ENCODE measurements at places on chromosomes 1 and 21.
A peak's percentile ranks its signal among the peaks of the same experiment; 100 is the strongest.

- no peak for DNase-seq
These were observed 8.7 kb upstream of the DUSP12 start for GRCh38 chr1:161740921-161741320.

DNA sequence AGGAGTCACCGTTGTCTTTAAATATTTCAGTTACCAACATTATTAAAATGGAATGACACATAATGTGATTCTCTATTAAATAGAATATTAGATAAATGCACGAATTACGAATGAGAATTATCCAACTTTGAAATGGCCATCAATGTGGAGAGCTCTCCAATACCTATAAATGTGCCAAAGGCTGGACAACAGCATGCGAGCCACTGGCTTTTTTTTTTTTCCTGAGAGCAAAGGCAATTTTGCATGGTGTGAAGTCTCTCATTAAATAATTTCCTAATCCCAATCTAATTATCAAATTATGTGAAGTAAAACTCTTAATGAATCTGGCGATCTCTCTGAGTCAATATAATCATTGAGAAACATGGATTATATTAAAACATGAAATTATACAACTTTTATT lies 113.5 kb downstream of the KCNT2 start:
- DNase-seq, result no peak

DNA sequence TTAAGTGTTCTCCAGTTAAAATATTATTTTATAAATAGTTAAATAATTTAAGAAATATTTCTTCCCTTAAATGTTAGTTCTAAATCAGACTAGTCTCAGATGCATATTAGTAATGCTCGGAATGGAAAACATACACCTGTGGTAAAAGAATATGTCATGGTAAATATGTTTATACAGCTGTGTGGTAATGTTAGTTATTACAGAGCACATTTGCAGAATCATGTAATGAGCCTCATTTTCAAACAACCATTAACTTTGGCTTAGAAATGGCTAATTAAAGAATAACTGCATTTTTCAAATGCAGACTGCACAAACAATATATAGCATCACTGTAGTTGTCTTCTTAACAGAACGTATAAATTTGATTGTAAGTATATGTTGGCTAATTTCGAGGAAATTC lies 90.3 kb downstream of the DISP1 start:
- no peak for DNase-seq

- DNase-seq, result no peak
These were observed 66.7 kb upstream of the AJAP1 start for GRCh38 chr1:4587721-4588120.

- no peak for DNase-seq
These were observed 66.7 kb downstream of the CCDC30 start for GRCh38 chr1:42529724-42530181.

- DNase-seq, result peak; percentile 52
These were observed 138.3 kb downstream of the TTLL7 start for GRCh38 chr1:83860490-83861221.

GRCh38 chr1:51517361-51518032 lies 1.6 kb downstream of the EPS15 start:
- no peak for DNase-seq

DNA sequence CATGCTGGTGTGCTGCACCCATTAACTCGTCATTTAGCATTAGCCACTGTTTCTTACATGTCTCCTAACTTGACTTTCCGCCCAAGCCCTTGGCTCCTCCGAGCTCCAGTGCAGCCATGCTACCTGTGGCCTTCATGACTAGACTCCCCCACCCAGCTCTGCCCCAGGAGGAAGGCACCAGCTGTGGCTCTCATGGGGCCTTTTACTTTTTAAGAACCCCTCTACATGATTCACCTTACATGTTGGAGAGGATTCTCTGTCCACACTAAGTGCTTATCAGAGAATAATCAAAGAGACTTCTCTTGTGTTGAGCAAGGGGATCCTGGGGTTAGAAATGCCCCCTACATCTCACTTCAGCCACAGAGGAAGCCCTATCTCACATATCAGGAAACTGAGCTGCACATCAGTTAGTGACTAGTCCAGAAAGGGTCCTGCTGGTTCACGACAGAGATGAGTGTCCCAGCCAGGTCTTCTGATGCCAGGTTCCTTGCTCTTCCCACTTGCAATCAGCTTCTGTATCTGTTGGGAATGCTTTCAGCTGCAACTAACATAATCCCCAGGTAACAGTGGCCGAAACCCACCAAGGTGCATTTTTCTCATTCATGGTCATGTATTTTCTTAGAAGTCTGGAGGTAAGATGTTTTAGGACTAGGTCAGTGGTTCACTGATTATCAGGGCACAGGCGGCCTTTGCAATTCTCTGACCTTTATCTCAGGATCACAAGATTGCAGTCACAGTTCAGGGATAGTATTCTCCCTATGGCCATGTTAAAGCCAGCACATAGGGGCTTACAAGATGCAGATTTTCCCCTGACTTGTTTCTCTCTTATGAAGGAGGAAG lies 45.9 kb downstream of the KLHDC7A start:
- DNase-seq, result no peak

GRCh38 chr1:114345930-114346479 lies 165.0 kb downstream of the TRIM33 start:
- peak; percentile 72 for DNase-seq

DNA sequence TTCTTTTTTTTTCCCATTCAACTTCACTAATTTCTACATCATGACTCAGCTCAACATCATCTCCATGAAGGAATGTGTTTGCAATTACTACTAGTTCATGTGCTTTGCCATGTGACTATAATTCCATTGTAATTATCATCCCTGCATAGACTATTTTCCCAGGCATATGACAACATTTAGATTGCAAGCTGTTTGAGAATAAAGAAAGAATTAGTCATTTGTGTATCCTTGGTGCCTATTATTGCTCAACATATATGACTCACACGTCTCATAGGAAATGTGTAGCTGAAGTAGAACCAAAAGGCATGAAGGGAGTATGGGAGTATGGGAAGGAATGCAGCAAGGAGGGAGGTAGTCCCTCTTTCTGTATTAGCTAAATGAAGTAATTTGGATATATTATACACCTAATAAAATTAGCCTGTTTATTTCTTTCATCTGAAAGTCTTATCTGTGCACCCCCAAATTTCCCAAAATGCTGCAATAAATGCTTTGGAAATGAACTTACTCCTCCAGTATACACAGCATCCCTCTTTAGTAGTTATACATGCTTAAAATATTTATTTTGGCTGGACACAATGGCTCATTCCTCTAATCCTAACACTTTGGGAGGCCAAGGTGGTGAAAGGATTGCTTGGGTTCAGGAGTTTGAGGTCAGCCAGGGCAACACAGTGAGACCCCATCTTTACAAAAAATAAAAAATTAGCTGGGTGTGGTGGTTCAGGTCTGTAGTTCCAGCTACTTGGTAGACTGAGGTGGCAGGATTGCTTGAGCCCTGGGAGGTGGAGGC lies 316.9 kb upstream of the ADGRL4 start:
- DNase-seq, result no peak

GRCh38 chr1:89598450-89599331 lies 34.2 kb upstream of the LRRC8C start:
- peak; percentile 57 for DNase-seq

GRCh38 chr1:53196017-53196484 lies 573 bp upstream of the CPT2 start:
- no peak for DNase-seq

GRCh38 chr1:39955547-39956539 lies 898 bp downstream of the MFSD2A start:
- peak; percentile 89 for DNase-seq

GRCh38 chr1:3727042-3727824 lies 25.0 kb upstream of the CCDC27 start:
- DNase-seq, result no peak

DNA sequence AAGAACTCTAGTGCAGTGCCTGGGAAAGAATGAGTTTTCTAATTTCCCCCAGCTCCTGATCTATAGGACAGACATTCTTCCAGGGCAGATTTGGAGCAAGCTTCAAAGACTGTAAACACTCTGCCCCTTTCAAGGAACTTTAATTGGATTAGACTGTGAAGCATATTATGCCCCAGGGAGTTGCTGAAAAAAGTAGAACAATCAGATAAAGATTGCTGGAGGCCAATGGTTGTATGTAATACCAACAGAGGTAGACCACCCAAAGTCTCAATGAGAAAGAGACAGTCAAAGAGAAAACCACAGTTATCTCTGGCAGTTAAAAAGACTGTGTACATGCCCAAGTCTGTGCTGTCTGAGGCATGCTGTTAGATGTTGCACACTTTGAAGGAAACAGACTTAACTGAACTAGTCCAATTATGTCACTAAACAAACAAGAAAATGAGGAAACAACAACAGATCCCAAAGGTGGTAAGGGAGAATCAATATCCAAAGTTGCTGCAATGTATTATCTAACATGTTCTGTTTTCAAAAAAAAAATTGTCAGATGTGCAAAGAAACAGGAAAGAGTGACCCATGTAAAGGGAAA lies 24.4 kb downstream of the C4BPA start:
- DNase-seq, result no peak

DNA sequence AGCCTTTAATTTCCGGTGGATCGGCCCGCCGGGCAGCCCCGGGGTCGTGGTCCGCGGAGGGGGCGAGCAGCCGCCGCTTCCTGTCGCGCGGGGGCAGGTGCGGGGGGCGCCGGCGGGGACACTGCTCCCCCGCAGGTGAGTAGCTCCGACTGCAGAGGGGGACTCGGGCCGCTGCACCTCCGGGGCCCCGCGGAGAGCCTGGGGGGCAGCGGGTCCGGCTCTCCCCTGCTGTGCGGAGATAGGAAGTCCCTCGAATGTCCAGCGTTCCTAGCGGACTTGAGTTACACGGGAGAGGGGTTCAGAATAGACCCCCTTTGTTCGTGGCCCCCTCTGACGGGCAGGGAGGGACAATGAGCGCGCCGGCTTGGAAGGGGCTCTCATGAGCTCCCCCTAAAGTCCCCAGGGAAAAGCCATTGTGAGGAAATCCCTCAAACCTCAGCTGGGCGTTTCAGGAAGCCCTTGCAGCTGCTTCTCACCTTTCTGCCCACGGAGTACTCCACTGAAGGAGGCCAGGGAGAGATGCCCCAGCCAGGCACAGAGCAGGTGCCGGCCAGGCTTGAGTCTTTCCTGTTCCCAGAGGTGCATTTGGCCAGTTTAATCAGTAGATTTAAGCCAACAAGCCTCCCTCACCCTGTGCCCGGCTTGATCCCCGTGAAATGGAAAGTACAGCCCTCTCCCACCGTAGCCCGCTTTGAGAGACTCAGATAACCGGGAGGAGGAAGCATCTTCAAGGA lies 925 bp downstream of the PDE9A start:
- peak; percentile 75 for DNase-seq

GRCh38 chr21:36162631-36163030 lies 6.0 kb downstream of the DOP1B start:
- DNase-seq, result no peak

- DNase-seq, result no peak
These were observed 28.5 kb downstream of the ANP32E start for GRCh38 chr1:150207281-150207971.

- no peak for DNase-seq
These were observed 160.4 kb downstream of the HLX start for GRCh38 chr1:221039616-221040015.

- DNase-seq, result no peak
These were observed 335.0 kb upstream of the GREM2 start for GRCh38 chr1:240946926-240947325.

- DNase-seq, result peak; percentile 45
These were observed at the start of gene GPX7 for GRCh38 chr1:52601991-52602855. TSS of gene GPX7 (plus strand) at chr1:52602371. CDS start at chr1:52602410, 39 bp downstream.

DNA sequence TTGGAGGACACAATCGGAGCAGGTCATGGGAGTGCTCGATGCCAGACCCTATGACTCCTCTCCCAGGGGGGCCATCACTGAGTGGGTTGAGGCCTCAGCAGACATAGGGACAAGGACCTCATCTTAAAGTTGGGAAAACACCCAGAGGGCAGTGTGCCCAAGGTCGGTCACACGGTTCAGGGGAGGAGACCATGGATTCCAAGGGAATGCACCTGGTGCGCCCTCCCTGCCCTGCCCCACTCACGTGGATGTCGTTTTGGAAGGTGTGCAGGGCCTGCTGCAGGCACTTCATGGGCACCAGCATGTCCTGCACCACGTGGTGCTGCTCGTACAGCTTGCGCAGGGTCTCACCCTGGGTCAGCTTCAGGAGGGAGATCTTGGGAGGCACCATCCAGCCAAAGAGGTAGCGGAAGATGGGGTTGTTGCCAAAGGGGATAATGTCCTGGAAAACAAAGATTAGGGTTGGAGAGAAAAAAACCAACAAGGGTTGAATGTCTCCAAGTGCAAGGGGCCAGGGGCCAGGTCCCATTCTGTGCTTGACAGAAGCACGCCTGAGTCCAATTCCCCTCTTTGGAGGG lies 33.1 kb downstream of the DHCR24 start:
- DNase-seq, result no peak

DNA sequence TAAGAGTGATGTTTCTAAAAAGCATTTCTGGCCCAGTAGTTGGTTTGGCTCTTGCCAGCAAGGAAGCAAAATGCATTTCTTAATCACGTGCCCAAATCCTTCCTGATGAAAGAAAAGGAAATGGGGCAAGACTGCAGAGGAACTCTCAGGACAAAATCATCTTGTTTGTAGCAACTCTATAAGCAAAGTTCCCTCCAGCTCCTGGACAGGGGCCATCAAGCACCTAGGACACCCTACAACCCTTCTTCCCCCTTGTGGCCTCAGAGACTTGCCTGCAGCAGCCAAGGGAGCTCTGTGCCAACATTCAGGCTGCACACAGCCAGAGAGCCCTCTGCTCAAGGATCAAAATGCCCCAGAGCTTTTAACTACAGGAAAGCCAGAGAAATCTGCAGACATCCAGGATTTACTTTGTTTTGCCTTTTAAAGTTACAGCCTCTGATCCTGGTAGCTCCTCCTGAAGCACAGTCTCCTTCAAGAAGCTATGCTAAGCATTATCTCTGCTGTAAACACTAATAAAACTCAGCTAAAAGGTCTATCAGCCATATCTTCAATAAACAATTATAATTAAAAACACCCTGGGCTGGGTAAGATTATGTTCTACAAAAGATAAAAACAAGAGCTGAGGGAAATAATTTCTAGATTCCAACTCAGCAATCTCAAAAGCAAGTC lies 105.0 kb downstream of the KIAA0319L start:
- DNase-seq, result no peak

DNA sequence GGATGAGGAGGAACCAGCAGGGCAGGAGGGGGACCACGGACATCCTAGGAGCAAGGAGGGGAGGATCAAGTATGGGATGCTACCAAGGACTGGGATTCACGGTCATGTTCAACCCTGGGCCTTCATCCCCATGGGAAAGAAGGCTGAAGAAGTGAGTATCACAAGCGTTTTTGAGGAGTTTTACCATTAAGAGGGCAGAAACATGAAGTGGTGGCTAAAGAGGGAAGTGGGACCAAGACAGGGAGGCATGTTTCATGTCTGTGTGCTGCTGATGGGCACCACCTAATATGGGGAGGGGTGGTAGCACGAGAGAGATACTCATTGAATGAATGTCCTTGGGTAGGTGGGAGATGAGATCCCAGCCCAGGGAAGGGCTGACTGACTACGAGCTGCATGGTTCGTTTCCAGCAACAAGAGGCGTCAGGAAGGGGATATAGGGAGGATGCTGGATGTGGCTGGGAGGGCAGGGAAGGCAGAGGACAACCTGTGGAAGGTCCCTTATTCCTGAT lies 11.3 kb upstream of the LSS start:
- DNase-seq, result no peak

DNA sequence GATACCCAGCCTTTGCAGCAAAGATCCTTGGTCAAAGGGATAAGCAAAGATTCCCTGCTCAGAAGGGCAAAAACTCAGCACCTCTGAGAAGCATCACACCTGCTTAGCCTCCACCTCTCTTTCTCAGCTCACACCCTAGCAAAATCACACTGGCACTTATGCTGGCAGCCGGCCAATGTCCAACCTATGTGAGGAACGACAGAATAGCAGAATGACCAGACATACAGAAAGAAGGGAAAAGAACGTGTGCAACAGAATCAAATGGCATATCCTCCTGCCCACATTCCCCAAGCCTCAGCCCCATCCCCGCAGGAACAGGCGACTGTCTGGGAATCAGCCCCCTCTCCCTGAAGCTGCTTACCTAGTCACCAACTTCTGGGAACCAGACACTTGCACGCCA lies 664 bp upstream of the ADORA3 start:
- no peak for DNase-seq

All from NCI-H2171 treated with DMSO at 0.1 percent for 48 hours (cell line).